AG08395 (cell line): ENCODE measurements at places on chromosomes 2 and 18.

DNA sequence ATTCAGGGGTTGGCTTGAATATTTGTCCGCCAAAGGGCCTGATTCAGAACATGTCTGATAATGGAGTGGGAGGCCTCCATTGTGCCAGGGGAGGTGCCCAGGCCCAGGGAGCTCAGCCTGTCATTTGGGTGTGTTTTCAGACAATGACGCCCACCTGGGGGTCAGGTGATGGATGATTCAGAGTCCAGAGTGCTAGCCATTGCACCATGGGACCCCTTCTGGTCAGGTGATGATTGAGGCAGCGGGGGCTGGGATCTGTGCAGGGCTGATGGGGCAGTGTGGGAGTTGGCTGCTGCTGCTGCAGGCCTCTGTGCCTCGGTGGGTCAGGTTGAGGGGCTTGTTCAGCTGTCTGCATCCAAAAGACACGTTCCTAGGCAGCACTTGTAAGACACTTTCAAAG, 8.3 kb upstream of the ARHGEF4 start:
- DNase-seq = no peak

DNA sequence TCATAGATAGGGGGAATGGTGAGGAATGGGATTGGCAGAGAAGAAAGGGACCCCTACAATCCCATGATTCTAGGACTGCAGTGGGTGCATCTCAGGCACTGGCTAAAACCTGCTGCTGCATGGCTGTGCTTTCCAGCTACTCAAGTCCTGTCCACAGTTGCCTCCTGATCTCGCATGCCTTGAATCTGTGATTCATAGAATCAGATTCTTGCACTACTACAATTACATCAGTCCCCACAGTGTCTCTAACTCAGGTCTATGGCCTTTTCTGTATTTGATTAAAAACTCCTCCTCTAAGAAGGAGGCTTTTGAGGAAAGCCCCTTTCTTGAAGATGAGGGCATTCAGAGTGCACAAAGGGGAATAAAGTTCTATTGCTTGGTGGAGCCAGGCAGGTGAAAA, 117.4 kb downstream of the LRATD1 start:
- DNase-seq = peak; percentile 46

DNA sequence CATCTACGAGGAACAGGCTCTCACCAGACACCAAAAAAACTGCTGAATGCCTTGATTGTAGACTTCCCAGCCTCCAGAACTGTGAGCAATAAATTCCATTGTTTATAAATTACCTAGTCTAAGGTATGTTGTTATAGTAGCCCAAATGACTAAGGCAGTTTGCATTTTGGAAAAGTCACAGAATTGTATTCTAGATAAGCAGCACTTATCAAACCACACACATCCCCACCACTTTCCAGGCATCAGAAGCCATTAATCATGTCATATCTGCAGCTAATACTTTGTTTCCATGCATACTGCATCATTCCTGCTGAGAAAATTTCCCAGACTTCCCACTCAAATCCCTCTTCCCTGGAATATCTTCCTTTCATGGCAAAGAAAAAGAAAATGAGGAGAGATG, 187.2 kb downstream of the INO80D start:
- no peak for DNase-seq

GRCh38 chr2:233803292-233803911, 25.3 kb downstream of the MROH2A start:
- no peak for DNase-seq

DNA sequence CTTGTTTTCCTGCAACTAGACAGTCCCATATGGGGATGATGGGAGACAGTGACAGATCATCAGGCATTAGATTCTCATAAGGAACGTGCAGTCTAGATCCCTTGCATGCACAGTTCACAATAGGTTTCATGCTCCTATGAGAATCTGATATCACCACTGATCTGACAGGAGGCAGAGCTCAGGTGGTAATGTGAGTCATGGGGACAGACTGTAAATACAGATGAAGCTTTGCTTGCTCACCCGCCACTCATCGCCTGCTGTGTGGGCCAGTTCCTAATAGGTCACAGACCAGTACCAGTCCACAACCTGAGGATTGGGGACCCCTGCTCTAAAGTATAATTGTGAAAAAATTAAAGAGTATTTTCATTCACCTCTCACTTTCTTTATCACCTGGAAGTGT, 23.6 kb upstream of the RAB1A start:
- no peak for DNase-seq

GRCh38 chr2:68594674-68595492, 48.5 kb upstream of the PROKR1 start:
- DNase-seq = peak; percentile 58

GRCh38 chr2:131034122-131035051, 58.9 kb downstream of the FAM168B start:
- peak; percentile 46 for DNase-seq

DNA sequence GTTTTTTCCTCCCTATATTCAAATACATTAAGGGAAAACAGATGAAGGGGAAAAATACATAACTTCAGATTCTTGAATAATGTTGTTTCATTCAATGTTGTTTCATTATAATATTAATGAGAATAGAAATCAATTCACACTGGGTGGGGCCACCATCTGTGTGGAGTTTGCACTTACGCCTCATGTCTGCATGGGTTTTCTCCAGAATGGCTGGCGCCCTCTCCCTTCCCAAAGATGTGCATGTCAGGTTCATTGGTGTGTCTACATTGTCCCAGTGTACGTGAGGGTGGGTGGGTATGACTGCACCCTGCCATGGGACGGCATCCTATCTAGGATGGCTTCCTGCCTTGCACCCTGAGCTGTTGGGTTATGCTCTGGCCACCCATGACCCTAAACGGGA, 51.7 kb downstream of the COBLL1 start:
- DNase-seq = no peak

DNA sequence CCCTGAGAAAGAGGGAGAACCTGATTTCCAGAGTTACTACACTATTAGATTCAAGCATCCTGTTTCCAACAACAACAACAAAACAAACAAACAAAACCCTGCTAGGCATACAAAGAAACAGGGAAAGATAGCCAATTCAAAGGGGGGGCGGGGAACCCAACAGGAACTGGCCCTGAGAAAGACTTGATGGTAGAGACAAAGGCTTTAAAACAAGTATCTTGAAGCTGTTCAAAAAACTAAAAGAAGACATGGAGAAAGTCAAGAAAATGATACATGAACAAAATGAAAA, 147.1 kb downstream of the THADA start:
- no peak for DNase-seq

GRCh38 chr2:219598308-219599078, 836 bp downstream of the STK11IP start:
- DNase-seq = no peak

DNA sequence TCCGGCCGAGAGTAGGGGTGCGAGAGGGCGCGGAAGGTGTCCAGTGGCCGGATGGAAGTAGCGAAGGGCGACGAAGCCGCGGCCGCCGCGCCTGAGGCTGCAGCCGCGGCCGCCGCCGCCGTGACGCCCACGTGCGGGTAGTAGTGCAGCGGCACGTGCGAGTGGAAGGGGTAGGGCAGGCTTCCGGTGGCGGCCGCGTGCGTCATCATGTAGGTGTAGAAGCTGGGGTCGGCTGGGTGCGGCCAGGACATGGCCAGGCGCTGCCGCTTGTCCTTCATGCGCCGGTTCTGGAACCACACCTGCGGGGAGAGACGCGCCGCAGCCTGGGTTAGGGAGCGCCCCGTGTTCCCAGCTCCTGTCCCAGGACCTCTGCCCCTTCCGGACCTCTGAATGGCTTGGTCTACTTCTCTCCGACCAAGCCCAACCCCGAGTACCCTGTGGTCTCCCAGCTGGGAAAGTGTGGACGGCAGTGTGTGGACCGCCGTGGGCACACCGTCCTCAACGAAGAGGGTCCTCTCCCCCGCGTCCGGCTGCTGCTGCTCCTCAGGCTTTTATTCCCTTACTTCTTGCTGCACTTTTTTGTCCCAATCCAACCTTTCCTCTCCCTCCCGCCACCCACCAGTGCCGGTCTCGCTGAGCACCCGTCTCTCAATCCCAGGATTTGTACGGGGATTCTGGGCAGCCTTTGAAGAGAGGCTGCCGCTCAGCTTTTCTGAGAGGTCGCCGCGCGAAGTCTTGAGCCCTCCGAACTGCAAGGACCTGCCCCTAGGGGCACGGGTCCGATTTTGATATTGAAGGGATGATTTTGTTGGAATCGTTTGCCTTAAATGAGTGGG, 3.0 kb downstream of the EVX2 start:
- DNase-seq = no peak
